Stimulated activated CD8-positive, alpha-beta memory T cell treated with anti-CD3 and anti-CD28 coated beads, Interleukin-7, amount 100 ng/mL, for 1 hour (primary cell): ENCODE measurements at places on chromosomes 2 and 18.

DNA sequence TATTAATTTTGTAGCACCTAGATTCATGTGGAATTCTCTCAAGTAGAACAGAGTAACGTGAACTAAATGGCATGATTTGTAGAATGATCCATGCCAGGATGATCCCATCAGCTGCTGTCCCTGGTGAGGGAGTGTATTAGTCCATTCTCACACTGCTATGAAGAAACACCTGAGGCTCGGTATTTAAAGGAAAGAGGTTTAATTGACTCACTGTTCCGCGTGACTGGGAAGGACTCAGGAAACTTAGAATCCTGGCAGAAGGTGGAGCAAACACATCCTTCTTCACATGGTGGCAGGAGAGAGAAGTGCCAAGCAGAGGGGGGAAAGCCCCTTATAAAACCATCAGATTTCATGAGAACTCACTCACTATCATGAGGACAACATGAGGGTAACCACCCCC lies 312.6 kb downstream of the PTPRM start:
- DNase-seq: no peak

DNA sequence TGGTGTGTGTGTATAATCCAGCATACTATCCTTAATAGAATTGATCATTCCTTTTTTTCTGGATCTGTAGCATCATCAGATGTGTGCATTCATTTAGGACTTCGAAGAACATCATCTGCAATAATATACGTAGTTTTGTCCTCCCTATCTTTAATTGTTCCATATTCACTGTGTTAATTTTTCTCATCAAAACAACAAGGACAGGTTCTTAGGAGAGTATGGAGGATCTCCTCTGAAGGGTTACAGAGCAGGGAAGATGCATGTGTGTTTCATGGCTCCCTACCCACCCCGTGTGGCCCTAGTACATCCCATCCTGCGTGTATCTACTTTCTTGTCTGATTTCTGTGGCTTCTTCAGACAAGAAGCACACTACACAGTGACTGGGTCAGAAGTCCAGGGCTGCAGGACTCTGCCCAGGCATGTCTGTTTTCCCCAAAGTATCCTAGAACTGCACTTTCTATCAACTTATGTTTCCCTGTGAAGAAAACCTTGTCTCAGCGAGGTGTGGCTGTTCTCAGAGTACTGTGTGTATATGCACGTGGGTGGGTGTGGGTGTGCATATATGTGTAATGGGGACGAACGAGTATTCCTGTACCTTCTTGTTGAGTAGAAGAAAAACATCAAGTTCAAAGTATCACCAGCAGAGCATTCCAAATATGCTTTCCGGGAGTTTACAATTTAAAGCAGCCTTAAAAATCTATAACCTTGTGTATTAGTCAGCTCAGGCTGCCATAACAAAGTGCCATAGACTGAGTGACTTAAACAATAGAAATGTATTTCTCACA lies 220.4 kb upstream of the FOSL2 start:
- DNase-seq: no peak

GRCh38 chr2:186569897-186570296 lies 20.0 kb upstream of the ITGAV start:
- DNase-seq: no peak

DNA sequence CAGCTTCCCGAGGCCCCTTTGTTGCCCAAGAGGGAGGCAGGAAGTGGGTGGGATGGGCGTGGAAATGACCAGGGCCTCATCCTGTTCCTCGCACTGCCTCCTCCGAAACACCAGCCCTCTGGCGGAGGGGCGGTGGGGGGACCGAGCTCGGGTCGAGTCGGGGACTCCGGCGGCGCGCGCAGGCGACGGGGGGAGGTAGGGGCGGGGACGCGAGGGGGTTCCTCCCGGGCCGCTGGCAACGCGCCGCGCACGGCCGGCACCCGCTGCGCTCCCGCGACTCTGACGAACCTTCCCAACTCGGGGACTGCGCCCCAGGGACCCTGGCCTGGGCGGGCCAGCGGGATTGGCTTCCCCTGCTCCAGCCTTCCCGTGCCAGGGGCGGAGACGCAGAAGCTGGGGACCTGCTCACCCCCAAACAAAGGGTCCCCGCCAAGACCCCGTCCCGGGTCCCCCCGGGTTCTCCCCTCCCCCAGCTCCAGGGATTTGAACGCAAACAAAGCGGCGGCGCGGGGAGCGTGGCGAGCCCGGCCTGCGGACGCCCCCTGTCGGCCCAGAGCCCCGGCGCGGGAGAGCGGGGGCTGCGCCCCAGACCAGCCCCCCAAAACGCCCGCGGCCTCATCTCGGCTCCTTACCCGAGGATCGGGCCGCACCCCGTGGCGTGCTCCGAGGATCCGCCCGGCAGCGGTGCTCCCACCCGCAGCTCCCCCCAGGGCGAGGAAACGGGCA lies 1.2 kb downstream of the SEMA4C start:
- DNase-seq: no peak

DNA sequence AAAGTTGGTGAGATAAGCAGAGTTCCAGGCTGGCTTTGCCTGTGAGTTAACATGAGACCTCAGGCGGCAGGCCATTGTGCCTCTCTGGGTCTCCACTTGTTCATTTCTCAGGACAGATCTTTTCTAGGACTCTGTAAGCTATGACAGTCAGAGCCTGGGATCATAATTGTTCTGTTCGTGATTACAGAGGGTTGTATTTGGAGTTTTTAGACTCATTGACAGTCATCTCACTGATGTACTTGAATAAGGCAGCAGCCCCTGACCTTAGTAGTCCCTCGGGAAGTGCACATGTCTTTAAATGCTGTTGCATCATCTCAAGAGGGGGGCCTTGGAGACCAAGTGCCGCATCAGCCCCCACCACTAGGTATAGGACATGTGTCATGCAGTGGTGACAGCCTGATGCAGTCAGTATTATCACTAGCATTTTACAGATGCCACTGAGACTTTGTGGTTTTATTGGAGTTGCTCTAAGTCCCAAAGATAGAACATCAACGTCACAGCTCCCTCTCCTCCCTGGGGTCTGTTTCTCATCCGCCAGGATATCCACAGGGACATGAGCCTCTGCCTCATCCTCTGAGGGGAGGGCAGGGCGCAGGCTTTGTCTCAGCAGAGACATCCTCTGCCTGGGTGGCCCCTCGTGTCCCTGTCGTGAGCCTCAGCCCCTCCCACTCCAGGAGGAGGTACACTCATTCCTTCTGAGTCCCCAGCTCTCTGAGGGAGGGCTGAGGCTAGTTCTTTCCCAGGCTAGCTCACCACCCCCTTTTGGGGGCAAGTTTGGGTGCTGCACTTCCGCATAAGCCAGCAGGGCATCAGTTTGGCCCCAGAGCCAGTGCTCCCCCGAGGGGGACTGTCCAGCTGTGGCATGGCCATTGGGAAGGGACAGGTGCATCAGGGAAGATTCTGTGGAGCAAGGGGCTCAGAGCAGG lies 14.1 kb downstream of the GLI2 start:
- DNase-seq: no peak
